ENCODE measurements at places on chromosomes 7 and 10.

- DNase-seq = no peak
Measured at GRCh38 chr7:55252386-55252785, 112.8 kb upstream of the LANCL2 start.

GRCh38 chr10:97640868-97641811 lies 669 bp downstream of the PI4K2A start:
- no peak for DNase-seq

- no peak for DNase-seq
Measured at GRCh38 chr7:44246396-44247113, 45.8 kb downstream of the YKT6 start.

DNA sequence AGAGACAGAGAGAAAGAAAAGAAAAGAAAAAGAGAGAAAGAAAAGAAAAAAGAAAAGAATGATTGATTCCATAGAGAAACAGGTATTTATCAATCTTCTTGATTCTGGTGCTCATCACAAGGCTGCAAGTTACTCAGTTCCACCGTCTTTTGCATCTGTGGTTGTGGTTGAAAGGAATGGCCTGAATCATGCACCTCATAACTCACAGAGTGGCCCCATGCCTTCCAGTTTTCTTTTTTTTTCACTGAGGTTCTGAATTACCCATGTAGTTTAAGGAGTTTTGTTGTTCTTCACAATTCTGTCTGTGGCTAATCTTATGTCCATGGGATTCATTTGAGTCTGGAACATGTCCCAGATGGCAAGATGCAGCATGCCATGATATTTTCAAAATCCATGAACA lies 156.0 kb downstream of the ZNF33B start:
- no peak for DNase-seq

DNA sequence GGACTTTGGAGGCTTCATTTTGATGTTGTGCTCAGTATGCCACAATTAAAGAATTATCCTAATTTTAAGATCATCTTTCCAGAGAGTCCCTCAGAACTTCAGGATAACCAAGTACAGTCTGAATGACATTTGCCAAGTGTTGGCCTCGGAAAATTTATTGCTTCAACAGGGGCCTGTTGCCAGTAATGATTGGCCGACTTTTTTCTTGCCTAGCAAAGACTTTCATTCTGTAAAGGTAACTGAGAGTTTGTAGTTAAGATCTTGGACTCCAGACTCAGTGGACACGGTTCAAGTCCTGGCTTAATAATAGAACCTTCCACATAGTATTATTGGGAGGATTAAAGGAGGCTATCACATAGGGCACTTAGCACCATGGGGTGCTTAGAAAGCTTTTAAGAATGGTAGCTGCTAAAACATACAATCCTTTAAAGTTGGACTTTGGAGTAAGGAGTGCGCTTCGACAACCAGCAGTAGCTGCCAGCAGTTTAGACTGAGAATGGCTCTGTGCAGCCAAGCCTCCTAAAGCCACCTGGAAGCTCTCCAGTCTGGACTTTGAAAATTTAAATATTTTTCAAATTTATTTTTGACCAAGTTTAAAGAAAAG lies 90.0 kb downstream of the PLCE1 start:
- DNase-seq = no peak

DNA sequence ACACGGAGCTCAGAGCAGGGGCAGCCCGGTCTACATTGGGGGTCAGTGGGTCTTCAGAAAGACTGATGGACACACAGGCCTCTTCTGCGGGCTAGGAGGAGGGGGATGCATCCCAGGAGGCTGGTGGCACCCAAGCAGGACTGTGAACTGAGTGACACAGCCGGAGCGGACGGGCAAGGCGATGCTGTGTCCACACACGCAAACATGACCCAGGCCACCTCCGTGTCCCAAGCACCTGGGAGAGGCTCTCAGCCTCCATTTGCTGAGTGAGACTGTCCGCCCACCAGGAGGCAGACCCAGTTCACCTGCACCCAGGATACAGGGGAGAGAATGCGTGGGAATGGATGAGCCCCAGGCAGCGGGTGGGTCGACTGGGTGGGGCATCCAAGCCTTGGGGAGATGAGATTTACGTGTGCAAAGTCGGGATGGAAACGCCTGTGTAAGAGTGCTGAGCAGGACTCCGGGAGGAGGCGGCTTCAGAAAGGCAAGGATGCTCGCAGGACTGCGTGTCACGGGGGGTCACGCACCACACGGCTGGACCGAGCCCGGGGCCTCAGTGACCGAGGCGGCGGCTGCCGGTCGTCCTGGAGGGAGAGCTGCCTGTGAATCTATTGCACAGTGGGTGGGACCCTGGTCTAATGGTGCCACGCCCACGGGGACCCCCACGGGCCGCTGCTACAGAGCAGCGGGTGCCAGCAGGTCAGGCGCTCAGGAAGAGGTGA lies 262.8 kb downstream of the ADARB2 start:
- DNase-seq = no peak

DNA sequence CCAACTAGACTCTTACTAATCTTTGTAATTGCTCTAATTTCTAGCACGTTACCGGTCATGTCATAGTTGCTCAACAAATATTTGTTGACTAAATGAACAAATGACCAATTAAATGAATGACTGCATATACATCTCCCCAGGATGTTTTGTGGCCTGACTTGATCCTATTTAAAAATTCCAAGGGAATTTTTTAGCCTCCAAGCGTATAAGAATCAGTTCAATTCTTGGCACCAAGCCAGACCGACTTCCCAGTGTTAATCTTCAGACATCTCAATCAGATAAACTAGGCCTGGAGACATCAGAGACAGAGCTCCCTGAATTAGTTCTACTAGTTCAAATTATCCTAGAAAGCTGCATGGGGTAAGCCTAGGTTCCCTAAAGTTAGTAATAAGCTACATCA lies 96.0 kb downstream of the GSAP start:
- DNase-seq = no peak

DNA sequence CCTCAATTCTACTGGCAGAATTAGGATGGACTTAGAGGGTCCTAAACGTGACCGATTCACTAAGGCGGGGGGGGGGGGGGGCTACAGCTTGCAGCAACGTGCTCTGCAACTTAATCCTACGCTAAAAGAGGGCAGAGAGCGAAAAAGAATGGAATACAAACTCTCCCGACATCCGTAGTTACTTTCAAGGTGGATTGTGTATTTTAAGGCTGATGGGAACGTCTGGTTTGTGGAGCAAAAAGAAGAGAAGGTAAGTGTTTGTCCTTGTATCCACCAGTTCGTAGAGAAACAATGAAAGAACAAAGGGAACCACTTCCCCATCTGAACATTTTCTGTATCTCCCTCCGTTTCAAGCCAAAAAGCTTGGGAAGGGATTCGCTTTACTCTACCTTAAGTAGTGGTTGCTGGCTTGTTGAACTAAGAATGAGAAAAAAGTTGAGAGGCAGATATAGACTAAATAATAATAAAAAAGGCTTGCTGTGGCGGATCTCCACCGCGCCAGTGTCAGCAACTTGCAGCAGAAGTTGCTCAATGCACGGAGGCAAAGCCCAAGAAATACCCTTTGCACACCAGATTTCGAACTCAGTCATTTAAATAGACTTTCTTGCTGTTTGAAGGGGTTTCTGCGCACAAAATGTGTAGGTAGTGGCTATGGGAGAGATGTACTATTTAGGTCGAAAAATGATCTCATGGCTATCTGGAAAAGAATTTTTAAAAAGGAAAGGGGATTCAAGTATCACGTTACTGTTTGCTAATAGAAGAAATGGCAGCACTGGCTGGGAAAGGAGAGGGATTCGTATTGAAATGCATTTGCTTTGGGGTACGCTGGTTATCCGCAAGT lies 736 bp downstream of the SKIDA1 start:
- DNase-seq = no peak

DNA sequence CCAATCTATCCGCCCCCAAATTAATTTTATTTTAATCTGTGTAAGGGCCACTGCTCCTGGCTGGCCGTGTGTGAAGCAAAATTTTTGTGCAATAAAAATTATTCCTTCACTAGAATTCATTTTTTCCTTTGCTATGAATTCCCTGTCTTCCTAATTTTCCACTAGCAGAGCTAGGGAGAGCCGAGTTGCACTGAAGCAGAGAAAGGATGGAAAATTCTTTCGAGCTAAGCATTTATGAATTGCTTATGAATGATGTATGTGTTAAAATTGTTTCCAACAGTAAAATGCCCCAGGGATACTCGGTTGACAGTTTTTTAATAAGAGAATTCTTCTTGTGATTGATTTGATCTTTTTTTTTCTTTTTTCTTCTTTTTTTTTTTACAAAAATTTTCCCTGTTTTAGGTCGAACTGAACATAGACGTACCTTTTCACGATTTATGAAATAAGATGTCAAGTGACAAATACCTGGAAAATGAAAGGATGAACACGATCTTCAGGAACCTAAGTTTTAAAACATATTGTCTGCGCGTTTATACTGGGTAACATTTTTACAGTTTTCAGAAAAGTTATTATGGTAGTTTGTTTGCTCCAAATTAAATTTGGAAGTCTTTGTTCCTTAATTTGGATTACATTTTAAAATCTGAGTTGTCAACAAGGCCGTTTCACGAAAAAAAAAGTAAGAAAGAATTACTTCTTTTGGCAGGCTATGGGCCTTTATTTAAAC lies 288.8 kb upstream of the NFE2L3 start:
- no peak for DNase-seq

DNA sequence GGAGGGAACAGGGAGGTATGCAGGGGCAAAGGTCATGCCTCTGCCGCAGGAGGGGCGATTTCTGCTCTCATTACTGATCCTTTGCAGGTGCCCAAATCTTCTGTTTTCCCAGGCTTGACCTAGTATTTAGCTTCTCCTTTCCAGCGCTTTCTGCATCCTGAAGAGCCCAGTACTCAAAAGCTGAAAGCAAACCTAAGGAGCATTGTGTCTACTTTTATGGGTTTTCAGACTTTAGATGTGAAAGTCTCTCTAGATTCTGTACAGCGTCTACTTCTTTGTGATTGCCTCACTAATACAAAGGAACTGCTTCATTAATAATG lies 560 bp downstream of the GBF1 start:
- no peak for DNase-seq

- DNase-seq = no peak
Measured at GRCh38 chr10:117078168-117078837, 59.8 kb downstream of the VAX1 start.

- no peak for DNase-seq
Measured at GRCh38 chr10:113337142-113337541, 215.7 kb upstream of the HABP2 start.

GRCh38 chr7:54111814-54112511 lies 430.2 kb upstream of the VSTM2A start:
- DNase-seq = no peak

GRCh38 chr10:71603150-71603549 lies 116.4 kb downstream of the C10orf105 start:
- DNase-seq = no peak

DNA sequence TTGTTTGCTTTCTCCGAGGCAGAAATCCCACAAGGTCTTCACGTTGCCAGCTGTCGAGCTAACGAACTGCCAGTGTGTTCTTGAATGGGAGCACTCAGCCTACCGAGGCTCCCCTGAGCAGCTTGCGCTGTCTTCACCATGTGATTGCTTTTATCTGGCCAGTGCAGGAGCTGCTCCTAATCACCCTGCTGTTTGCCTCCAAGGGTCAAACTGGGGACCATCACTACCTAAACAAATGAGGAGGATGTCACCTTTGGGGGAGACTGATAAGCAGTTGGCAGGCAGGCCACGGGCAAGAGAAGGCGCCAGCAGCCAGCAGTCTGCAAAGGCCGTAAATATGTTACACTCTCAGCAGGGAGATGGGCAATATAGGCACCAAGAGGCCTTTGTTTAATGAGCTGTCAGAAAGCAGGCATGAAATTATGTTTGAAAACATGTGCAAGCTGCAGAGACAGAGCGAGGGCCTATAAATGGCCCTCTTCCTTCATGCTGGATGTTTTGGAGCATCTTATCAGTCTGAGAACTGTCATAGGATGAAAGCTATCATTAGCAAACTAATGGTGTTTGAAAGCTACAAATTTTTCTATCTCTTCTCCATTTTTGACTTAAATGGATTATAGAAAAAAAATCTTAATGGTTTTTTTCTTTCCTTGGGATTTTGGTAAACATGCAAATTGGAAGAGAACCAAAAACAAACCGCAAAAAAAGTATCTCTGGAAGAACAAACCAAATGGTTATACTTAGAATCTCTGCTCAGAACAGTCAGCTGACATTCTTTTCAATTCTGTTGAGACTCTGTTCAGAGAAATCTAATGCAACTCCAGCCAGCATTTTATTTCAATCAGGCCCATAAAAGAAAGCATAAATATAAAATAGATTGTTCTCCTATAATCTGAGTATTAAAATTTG lies 267.3 kb upstream of the NPVF start:
- no peak for DNase-seq

DNA sequence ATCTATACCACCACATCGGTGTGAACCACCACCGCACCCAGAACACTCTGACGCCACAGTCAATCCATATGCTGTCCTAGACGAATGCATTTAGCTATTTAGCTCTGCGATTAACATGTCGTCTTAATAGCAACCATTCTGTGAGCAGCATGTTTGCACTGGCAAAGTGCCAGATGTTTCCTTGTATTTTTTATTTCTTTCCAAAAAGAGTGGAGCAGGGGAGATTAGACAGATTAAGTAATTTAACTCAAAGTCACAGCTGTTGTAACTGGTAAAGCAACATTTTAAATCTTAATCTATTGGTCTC lies 57.0 kb upstream of the ARL4A start:
- no peak for DNase-seq

DNA sequence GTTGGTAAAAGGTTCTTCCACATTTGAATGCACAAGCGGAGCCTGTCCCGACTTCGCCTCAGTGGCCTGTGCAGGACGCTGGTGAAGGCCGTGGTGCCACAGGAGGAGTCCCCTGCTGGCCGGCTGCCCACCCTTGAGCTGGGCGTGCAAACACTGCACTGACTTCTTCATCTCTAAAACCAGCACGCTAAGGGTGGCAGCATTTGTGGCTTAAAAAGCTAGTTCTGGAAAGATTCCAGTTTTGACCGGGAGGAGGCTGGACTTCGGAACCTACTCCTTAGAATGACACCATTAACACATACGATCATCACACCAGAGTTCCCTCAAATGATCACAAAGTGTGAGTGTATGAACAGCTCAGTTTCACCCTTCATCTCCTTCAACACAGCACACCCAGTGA lies 102.4 kb downstream of the SMURF1 start:
- DNase-seq = no peak

DNA sequence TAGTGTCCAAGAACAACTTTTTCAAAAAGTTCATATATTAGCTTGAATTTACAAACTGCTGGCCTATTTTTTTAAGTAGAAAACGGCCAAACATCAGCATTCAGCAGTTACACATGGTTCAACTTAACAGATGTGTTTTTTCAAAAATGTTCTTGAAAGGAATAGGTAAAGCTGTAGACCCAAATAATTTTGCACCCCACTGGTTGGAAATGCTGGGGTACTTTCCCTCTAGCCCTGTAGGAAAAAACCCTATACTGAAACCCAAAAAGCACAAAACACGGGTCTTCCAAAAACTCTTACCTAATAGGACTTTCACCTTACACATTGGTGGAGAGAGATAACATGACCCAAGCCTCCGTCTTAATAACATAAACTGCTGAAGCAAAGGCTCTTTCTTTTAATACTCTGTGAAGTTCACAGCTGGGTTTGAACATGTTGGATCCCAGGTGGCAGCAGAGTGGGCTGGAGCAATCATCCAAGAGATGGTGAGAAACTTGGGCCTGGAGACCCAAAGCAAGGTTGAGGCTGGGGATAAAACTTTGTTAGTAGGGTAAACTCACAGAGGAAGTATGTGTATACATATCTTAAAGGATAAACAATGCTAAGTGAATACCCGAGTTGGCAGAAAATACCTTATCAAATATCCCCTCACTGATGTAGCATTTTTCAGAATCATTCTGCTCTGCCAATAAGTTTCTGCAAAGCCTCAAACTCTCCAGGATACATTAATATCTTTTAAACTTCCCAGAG lies 629 bp upstream of the DNAJC9 start:
- no peak for DNase-seq

- DNase-seq = no peak
Measured at GRCh38 chr10:114894911-114895310, 43.1 kb upstream of the TRUB1 start.
